ENCODE measurements at places on chromosomes 5 and 9.

- H3K27ac ChIP-seq: no peak overlapping the region
- H3K4me3 ChIP-seq: no peak overlapping the region
- H3K36me3 ChIP-seq: no peaks in the 10 kb centered on the region
- peaks cover 8% of the 10 kb centered on the region for H3K27me3 ChIP-seq
Measured at GRCh38 chr9:121584421-121584820, 67.0 kb upstream of the DAB2IP start.

- H3K4me3 ChIP-seq: no peak overlapping the region
- peaks cover 2% of the 10 kb centered on the region for H3K4me1 ChIP-seq
- H3K27me3 ChIP-seq: no peaks in the 10 kb centered on the region
- DNase-seq: no peak
Measured at GRCh38 chr5:113197456-113198200, 221.0 kb downstream of the DCP2 start.

DNA sequence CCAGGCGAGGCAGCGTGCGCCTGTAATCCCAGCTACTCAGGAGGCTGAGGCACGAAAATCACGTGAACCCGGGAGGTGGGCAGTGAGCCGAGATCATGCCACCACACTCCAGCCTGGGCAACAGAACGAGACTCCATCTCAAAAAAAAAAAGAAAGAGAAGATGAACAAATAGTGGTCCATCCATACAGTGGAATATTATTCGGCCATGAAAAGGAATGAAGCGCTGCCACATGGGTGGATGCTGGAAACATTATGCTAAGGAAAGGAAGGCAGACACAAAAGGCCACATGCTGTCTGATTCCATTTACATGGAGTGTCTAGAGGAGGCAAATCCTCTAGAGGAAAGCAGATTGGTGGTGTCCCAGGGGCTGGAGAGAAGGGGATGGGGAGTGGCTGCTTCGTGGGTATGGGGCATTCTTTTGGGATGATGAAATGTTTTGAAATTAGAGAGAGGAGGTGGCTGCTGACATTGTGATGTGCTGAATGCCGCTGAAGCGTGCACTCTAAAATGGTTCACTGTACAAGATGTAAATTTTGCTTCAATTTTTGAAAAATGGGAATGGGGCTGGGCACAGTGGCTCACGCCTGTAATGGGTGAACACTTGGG lies 17.0 kb downstream of the PLPP7 start:
- H3K4me3 ChIP-seq: no peak overlapping the region
- H3K27me3 ChIP-seq: no peaks in the 10 kb centered on the region
- no peak for DNase-seq
- no peak overlapping the region for H3K27ac ChIP-seq
- peaks cover 4% of the 10 kb centered on the region for H3K4me1 ChIP-seq
- H3K36me3 ChIP-seq: no peaks in the 10 kb centered on the region

DNA sequence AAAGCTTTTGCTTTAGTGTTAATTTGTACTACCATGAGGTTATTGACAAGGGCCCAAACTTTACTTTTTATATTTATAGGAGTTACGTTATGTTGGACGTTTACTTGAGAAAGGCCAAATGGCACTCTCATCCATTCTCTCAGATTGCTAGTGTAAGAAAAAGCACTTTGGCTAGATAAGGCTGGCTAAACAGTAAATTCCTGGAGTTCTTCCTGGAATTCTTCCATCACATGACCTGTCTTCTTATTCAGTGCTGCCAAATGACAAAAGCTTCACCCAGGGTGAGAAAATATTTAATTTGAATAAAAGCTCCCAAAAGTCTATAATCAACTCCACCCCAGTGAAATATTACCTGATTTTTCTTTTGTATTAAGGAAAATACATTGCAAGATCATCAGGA lies 1568.9 kb upstream of the ACO1 start:
- no peak overlapping the region for H3K4me3 ChIP-seq
- H3K27ac ChIP-seq: no peak overlapping the region
- no peaks in the 10 kb centered on the region for H3K27me3 ChIP-seq
- H3K36me3 ChIP-seq: no peaks in the 10 kb centered on the region
- no peak for DNase-seq
- no peaks in the 10 kb centered on the region for H3K4me1 ChIP-seq

- no peak overlapping the region for H3K27ac ChIP-seq
- no peaks in the 10 kb centered on the region for H3K36me3 ChIP-seq
- no peaks in the 10 kb centered on the region for H3K4me1 ChIP-seq
- no peaks in the 10 kb centered on the region for H3K27me3 ChIP-seq
- no peak overlapping the region for H3K4me3 ChIP-seq
Measured at GRCh38 chr5:99586878-99587277, 658.1 kb upstream of the CHD1 start.

DNA sequence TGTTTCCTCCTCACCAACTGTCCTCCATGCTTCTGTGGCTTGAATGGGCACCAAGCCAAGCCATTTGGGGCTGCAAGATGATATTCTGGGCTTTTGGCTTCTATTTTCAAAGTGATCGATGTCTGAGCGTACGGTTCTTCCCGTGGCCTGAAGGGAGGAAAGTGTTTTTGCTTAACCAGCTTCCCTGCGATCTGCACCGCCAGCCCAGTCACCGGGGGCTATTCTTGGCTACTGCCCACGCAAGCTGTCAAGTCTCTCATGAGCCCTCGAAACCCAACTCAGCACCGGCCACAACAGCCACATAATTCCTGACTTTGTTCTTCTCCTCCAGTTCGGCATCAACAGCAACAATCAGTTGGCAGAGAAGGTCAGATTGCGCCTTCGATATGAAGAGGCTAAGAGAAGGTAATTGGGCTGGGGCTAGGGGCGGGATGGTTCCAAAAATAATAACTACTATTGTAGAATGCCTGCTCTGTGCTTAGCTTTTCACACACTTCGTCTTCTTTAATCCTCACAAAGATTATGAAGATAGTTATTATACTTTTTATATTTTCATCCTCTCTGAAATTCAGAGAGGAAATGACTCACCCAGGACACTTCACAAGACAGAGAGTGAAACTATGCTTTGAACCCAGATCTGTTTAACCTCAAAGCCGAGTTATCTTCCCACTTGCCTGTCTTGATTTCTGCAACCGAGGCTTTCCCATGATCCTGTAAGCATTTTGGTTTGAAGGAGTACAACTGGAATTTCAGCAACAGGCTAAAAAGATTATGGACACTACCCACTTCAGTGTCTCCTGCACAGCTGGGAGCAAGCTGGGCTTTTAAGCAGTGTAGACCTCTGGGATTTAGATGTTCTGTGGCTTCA lies 76.4 kb upstream of the RARS1 start:
- peaks cover 37% of the 10 kb centered on the region for H3K4me1 ChIP-seq
- DNase-seq: peak; percentile 90
- peak overlapping the region; percentile 47 for H3K4me3 ChIP-seq
- H3K27ac ChIP-seq: peak overlapping the region; percentile 61
- no peaks in the 10 kb centered on the region for H3K27me3 ChIP-seq
- H3K36me3 ChIP-seq: no peaks in the 10 kb centered on the region

DNA sequence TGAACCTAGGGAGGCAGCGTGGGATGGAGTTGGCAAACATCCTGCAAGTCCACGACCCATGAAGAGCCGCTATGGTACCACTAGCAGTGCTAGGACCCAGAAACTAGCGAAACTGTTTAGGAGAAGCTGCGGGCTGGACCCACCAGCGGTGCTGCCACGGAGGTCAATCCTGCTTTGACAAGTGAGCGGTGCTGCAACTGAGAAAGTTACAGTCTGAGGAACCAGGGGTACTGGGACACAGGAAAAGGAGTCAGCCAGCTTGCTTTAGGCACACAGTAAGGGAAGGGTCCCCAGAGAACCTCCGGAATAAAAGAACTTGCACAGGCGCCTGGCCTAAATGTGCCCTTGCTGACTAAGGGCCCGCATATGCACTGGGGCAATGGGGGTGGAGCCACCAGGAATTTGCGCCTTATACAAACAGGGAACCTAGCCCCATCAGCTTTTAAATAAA lies 23.6 kb upstream of the ANXA2R start:
- H3K4me3 ChIP-seq: peak overlapping the region; percentile 79
- no peaks in the 10 kb centered on the region for H3K36me3 ChIP-seq
- H3K27ac ChIP-seq: peak overlapping the region; percentile 97

- H3K27me3 ChIP-seq: no peaks in the 10 kb centered on the region
- no peak overlapping the region for H3K27ac ChIP-seq
- no peaks in the 10 kb centered on the region for H3K36me3 ChIP-seq
- DNase-seq: peak; percentile 22
- no peaks in the 10 kb centered on the region for H3K4me1 ChIP-seq
Measured at GRCh38 chr5:81525690-81526089, 131.8 kb upstream of the ACOT12 start.

- no peaks in the 10 kb centered on the region for H3K27me3 ChIP-seq
- no peak for DNase-seq
- no peaks in the 10 kb centered on the region for H3K36me3 ChIP-seq
- H3K4me3 ChIP-seq: no peak overlapping the region
Measured at GRCh38 chr5:26647781-26648180, 390.6 kb downstream of the CDH9 start.

GRCh38 chr9:77798140-77798539 lies 150.0 kb upstream of the GNA14 start:
- no peak overlapping the region for H3K27ac ChIP-seq
- peaks cover 2% of the 10 kb centered on the region for H3K36me3 ChIP-seq
- no peaks in the 10 kb centered on the region for H3K4me1 ChIP-seq
- no peak overlapping the region for H3K4me3 ChIP-seq

DNA sequence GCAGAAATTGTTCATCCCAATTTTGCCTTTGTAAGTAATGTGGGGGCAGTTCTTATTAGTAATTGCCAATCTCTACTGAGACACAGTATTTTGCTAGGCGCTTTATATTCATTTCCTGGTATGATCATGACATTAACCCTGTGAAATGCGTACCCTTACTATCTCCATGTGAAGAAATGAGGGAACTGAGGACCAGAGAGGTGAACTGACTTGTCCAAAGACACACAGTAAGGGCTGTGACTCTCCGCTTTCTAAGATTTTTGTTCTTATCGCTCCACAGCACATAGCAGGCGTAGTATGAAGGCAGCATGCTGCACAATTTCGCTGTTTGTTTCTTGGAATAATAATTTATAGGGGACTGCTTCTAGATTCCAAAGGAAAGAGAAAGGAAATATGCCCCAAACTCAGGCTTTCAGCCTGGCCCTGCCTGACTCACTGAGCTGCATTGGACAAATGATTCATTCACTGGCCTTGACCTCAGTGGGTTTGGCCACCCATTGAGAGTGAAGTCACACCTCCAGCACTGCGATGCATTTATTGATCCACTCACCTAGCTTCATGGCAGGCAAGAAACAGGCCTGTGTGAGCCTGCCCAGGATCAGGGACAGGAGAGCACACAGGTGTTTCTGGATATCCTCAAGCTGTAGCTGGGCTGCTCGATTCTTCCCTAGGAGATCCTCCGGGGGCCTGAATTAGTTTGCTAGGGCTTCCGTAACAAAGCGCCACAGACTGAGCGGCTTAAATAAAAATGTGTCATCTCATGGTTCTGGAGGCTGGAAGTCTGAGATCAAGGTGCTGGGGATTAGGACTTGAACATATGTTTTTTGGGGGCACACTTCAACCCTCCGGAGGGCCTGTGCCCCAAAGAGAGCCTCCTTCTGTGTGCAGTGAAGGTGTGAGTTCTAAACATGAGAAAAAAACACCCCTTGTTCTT lies 7.2 kb upstream of the DUSP1 start:
- H3K4me1 ChIP-seq: peaks cover 47% of the 10 kb centered on the region
- peak overlapping the region; percentile 40 for H3K4me3 ChIP-seq
- H3K27me3 ChIP-seq: no peaks in the 10 kb centered on the region
- peak overlapping the region; percentile 95 for H3K27ac ChIP-seq

- no peak for DNase-seq
- peaks cover 11% of the 10 kb centered on the region for H3K4me1 ChIP-seq
- no peak overlapping the region for H3K4me3 ChIP-seq
- H3K36me3 ChIP-seq: no peaks in the 10 kb centered on the region
Measured at GRCh38 chr5:126017096-126017495, 406.1 kb upstream of the GRAMD2B start.

DNA sequence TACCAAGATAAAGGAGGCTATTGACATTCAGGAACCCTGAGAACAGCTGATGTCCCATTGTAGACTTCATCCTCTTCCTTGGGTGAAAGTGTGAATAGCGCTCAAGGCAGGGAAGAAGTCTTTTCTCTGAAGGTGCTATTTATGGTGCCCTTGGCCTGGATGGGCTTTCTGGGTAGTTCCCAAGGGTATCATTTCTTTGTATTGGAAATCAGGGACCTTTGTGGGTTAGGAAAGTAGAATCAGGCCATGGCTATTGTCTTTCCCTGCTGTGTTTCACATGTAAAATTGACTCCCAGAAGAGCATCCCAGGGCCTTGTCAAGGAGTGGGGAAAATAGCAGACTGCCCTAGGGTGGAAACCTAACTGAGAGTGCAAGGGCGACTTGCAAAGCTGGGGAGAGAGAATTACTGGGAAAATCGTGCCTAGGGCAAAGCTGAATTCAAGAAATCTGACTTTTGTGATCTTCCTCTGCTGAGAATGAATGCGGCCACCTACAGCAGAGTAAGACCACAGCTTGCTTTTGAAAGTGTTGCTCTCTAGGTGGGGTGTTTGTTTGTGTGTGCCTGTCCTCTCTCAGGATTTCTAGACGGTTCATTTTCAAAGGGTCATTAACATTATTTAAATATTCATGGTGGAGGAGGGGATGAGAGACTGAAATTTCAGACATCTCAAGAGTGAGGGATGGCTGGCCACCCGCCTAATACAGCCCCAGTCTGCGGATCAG lies 160.6 kb downstream of the C9orf152 start:
- H3K27me3 ChIP-seq: no peaks in the 10 kb centered on the region
- DNase-seq: no peak
- H3K27ac ChIP-seq: no peak overlapping the region
- no peaks in the 10 kb centered on the region for H3K36me3 ChIP-seq
- H3K4me1 ChIP-seq: peaks cover 22% of the 10 kb centered on the region
- peak overlapping the region; percentile 69 for H3K4me3 ChIP-seq

- no peak overlapping the region for H3K4me3 ChIP-seq
- no peaks in the 10 kb centered on the region for H3K4me1 ChIP-seq
- no peak for DNase-seq
- peaks cover 4% of the 10 kb centered on the region for H3K27me3 ChIP-seq
- H3K27ac ChIP-seq: no peak overlapping the region
- H3K36me3 ChIP-seq: no peaks in the 10 kb centered on the region
Measured at GRCh38 chr5:142798099-142798770, 28.1 kb downstream of the ARHGAP26 start.

- H3K27ac ChIP-seq: no peak overlapping the region
- no peaks in the 10 kb centered on the region for H3K36me3 ChIP-seq
- H3K4me1 ChIP-seq: no peaks in the 10 kb centered on the region
- H3K4me3 ChIP-seq: no peak overlapping the region
- no peak for DNase-seq
- H3K27me3 ChIP-seq: no peaks in the 10 kb centered on the region
Measured at GRCh38 chr9:4967523-4967922, 17.5 kb upstream of the JAK2 start.

- no peak for DNase-seq
- H3K27me3 ChIP-seq: no peaks in the 10 kb centered on the region
- peak overlapping the region; percentile 92 for H3K27ac ChIP-seq
- H3K4me3 ChIP-seq: peak overlapping the region; percentile 89
- peaks cover 19% of the 10 kb centered on the region for H3K36me3 ChIP-seq
Measured at GRCh38 chr5:115543365-115544042, 1.1 kb downstream of the FEM1C start.

DNA sequence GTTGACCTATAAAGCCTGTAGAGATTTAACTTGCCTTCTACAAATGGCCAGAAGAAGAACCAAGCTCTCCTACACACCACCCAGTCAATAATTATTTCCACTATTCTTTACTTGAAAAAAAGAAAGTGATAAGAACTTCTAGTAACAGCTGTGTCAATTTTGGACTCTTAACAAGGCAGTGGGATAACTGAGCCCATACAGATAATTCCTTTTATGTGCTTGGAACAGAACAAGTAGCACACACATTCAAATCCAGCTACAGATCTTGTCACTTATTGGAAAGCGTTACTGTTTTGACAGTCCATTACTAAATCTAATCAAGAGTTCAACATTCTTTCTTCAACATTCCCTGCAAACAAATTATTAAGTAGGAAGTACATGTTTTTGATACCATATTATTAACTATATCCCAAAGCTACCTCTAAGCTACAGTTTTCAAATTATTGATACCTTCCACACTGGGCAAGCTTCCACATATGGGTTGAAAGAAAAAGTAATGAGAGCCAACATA lies 6.3 kb downstream of the PTGER4 start:
- H3K27ac ChIP-seq: no peak overlapping the region
- no peaks in the 10 kb centered on the region for H3K36me3 ChIP-seq
- no peak overlapping the region for H3K4me3 ChIP-seq
- peaks cover 31% of the 10 kb centered on the region for H3K4me1 ChIP-seq
